Epithelial cell of esophagus (primary cell): ENCODE measurements at places on chromosomes 12 and 14.
A peak's percentile ranks its signal among the peaks of the same experiment; 100 is the strongest.

DNA sequence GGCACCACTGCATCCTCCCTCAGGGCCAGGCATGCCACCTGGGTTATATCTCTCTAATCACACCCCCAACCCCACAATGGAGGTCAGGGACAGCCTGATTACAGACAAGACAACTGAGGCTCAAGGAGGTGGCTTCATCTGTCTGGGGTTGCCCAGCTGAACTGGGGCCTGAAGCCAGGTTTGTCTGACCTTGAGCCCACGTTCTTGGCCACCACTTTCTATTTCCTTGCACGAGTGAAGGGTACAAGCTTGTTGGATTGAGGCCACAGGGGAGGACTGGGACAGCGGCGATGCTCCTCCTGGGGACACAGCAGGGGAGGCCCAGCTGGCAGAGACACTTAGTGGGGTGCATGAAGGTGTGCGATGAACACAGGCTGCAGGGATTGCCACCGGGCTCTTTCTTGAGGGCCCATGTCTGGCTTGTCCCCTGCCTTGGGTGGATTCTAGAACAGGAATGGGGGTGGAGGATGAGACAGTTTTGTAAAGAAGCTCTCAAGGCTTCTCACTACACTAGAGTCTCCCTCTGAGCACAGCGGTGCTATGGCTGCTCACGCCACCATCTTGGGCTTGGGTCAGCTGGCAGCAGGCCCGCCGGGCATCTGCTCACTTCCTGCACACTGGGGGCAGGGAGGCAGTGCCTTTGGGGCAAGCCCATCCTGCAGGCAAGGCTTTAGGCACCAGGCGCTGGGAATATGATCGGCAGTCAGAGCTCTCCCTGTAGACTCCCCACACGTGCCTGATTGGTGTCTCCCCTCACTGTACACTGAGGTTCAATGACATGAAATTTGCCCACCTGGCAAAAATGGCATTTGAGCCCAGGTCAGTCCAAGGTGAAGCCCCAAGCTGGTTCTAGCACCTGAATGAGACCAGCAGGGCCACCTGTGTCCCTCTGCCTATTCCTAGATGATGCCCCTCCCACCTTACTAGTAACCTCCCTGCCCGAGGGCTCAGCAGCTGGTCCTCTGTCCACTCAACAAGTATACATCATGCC lies 16.0 kb downstream of the RITA1 start:
- DNase-seq, result no peak

DNA sequence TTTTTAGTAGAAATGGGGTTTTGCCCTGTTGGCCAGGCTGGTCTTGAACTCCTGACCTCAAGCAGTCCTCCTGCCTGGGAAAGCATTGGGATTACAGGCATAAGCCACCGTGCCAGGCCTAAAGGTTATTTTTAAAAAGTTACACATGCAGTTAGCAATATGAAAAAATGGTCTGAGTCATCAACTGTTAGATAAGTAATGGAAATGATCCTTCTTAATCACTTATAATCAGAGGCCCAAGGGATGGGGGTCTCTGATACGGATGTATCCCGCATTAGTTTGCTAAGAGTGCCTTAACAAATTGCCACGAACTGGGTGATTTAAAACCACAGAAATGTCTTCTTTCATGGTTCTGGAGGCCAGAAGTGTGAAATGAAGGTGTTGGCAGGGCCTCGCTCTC lies 54.1 kb upstream of the FERMT2 start:
- no peak for DNase-seq

DNA sequence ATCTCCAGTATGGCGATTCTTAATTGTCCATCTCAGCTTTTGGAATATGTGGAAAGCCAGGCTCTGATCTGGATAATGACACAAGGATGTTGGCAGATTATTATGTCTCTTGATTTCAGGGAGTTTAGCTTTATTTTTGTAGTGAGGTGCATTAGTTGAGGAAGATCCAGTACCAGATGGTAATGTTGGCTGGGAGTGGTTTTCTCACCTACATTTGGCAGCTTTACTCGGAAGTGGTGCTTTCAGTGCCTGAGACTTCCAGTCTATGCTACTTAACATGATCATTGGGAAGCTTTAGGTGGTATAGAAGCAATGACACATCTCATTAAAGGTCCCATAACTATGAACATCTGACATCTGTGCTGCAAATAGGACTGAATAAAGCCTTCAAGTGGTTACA lies 7.5 kb downstream of the SLC15A5 start:
- no peak for DNase-seq

GRCh38 chr12:43287706-43288383 lies 264.2 kb downstream of the ADAMTS20 start:
- DNase-seq, result no peak

DNA sequence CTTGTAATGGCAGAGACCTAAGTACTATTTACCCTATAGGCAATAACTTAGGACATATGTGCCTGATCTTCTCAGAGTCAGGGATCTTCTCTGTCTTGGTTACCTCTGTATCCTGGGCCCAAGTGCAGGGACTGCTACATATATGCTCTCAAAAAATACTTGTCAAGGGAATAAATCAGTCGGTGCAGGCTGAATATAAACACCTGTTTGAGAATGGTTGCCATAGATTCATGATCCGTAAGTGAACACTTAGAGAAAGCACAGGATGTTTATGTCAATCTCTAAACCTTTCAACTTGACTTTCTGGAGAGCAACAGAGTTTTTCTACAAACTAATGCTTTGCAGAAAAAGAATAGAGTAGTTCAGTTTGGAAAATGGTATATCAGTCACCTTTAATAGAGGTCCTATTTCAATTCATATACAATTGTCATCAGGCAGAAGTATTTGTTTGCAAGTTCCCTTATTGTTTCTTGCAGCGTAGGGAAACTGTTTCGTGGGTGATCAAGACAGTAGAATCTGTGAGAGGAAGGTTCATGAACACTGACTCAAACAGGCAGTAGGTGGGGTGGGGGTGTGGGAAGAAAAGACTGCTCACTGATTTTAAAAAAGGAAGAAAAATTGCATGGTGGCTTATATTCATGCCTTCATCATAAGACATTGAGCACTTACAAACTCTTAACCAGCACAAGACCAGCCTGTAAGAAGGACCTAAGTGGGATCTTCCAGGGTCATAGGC lies 6.0 kb upstream of the UBE2N start:
- no peak for DNase-seq

- peak; percentile 72 for DNase-seq
These were observed 1.1 kb upstream of the ARG2 start for GRCh38 chr14:67618617-67619063.

DNA sequence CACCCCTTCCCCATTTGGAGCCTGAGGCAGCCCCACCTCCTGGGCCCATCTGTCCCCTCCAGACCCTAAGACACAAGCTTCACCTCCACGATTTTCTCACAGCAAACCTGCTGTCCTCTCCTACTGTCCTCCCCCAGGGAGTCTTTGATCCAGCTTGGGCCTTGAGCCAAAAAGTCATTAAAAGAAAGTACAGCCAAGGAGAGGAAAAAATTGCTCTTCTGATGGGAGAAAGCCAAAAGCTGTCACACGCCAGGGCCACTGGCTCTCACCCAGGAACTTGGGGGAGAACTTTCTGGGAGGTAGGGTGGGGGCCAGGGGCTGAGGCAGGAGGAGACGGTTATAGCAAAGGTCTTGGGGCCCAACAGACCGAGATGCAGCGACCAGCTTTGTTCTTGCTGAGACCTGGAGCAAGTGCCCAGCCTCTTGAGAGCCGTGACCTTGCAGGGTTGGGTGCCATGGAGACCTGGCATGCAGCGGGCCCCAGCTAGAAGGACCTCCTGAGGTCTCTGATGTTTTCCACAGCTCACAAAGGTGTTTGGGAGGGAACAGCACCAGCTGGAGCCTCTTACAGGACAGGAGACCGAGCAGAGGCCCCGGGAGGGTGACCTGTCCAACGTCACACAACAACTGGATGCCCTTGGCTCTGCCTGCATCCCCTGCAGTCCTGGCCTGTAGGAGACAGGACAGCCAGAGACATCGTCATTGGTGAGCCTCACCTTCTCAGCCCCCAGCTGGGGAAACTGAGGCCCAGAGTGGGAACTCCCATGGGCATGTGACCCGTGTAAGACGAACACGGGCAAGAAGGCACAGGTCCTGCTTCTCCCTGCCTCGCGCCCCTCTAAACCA lies 124.5 kb downstream of the CALM1 start:
- no peak for DNase-seq

- no peak for DNase-seq
These were observed 14.9 kb upstream of the FIGNL2 start for GRCh38 chr12:51863363-51863932.

GRCh38 chr14:40204441-40205175 lies 772.4 kb upstream of the FBXO33 start:
- no peak for DNase-seq

DNA sequence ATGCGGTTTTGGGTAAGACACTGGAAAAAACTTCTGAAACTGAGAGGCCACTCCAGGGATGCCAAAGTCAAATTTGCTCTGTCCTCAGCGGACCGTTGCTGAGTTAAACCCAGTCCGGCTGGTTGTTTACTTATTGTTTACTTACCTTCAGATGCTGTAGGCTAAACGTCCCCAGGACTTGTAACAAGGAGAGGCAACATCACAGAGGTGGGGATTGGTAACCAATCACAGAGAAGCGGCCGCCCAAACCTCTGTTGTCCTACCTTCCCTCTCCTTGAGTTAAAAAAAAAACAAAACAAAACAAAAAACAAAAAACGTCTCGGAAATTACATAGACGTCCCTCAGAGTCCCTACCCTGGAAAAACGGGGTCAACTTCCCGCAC lies 380 bp downstream of the ANO2 start:
- DNase-seq, result no peak

DNA sequence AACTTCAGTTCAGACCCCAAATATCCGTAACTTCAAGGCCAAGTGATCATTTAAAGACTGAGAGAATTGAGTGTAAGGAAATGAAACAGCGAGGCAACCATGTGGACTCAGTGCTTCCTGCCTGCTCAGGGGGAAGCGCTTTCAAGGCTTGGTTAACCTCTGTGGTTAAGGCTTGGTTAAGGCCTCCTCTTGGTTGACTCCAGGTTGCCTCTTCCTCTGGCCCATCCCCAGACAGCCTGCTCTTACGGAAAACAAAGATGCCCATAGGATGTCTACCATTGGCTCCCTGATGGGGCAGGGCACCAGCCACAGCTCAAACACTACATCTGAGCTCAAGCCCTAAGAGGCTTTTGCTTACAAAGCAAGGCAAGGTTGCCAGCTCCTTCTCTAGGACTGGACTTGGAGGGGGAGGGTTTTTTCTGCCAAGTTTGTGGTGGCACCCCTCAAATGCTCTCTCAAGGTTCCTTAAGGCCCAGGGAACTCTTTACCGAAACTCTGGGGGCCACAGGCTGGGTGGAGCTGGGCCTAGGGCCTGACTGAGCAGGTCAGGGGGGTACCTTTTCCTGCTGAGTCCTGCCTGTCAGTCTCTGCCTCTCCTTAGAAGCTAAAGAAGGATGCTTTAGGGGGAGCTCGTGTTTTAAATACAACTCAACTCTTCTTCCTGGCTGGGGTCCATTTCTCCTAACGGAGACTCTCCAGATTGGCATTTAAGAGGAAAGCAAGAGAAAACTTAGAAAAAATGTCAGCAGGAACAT lies 13.7 kb downstream of the COL2A1 start:
- no peak for DNase-seq

DNA sequence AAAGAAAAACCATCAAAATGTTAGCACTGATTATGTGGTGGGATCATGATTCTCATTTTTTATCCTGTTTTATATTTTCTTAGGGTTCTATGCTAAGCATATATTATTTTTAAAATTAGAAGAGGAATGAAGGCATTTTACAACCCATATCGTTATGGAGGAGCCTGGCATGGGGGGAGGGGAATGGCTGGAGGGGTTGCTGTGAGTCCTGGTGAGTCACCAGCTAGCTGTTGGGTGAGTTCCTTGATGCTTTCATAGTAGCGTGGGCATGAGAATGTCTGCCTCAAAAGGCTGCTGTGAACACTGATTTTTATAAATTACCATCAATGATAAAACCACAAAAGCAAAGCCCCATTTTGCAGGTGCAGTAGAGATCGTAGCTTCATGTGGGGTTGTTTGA lies 46.9 kb downstream of the C14orf132 start:
- peak; percentile 79 for DNase-seq

DNA sequence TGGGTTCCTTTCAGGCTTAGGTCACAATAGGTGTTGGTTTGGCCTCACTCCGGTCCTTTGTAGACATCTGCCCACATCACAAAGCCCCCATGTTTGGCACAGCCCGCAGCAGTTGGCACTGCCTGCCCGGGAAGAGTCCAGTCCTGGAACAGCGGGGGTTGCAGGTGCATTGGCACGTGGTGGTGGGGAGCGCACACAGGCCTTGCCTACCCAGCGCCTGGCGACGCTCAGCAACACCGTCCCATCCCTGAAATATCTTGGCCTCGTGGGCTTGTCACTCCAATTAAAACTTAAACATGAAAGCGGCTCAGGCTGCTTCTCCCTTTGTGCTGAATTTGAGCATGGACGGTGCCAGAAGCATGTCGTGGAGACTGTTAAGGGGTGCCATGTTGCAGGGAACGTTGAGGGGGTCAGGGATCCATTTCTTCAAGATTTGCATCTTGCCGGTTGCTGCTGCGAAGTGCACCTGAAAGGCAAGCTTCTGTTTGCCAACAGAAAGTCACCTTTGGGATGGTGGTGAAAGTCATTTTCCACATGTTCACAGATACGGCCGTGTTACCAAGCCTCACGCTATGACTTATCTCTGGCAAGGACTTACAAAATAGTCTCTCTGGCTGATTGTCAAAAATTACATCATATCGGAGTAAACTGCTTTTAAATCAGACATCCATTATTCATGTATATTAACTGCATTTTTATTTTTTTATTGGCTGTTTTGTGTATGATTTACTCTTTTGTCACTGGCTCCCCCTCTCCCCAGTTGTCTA lies 91.5 kb downstream of the FBXW8 start:
- DNase-seq, result no peak

DNA sequence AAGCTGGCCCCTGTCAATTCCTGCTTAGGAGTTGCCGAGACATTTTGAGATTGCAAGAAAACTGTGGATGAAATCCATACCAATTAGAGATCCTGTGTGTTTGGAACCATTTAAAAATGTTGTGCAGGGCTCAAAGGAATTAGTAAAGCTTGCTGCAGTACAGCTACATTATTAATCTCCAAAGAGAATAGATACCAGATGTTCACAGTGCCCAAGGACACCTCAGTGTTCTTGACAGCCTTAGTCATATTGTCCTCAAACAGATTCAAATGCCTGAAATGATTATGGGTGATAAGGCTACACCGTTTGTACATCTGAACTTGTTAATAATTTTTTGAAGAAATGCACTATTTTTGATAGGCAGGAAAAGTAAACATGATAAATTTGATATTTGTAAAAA lies 164.6 kb downstream of the MSRB3 start:
- no peak for DNase-seq
